ENCODE measurements at places on chromosomes 12 and 14. TPM values are rescaled to one million over a fixed set of nuclear protein-coding genes. Genes with fewer than 3 reads are reported as not detected.

Gene PMEL
- 0.40 TPM for total RNA-seq

Gene ANO6
- 127 TPM for total RNA-seq

Gene FSCB
- total RNA-seq: not detected

Gene P3H3
- 68.3 TPM for total RNA-seq

Gene OTX2
- not detected for total RNA-seq

Gene PCNX4
- 90.8 TPM for total RNA-seq

Gene VPS37B
- total RNA-seq: 42.4 TPM

Gene TXNDC16
- total RNA-seq: 6.5 TPM

Gene AHNAK2
- total RNA-seq: 112 TPM

Gene TCL1B
- total RNA-seq: not detected

Gene SPTSSA
- total RNA-seq: 25.7 TPM
